ENCODE measurements at places on chromosomes 7 and 10. TPM values are rescaled to one million over a fixed set of nuclear protein-coding genes. Genes with fewer than 3 reads are reported as not detected.

Gene CALHM3
- total RNA-seq = not detected

Gene FOXI2
- 1.1 TPM for total RNA-seq

Gene C10orf67
- total RNA-seq = 1.6 TPM

GRCh38 chr7:962401-963081 lies 8.1 kb upstream of the ADAP1 start:
- H3K36me3 ChIP-seq = peaks cover 1% of the 10 kb centered on the region
- H3K4me1 ChIP-seq = no peaks in the 10 kb centered on the region
- no peaks in the 10 kb centered on the region for H3K27me3 ChIP-seq
- no peak overlapping the region for H3K27ac ChIP-seq
- DNase-seq = no peak

GRCh38 chr7:136074843-136075242 lies 97.7 kb upstream of the MTPN start:
- no peaks in the 10 kb centered on the region for H3K36me3 ChIP-seq
- H3K27ac ChIP-seq = no peak overlapping the region
- no peak for DNase-seq
- H3K4me1 ChIP-seq = no peaks in the 10 kb centered on the region
- no peak overlapping the region for H3K4me3 ChIP-seq

DNA sequence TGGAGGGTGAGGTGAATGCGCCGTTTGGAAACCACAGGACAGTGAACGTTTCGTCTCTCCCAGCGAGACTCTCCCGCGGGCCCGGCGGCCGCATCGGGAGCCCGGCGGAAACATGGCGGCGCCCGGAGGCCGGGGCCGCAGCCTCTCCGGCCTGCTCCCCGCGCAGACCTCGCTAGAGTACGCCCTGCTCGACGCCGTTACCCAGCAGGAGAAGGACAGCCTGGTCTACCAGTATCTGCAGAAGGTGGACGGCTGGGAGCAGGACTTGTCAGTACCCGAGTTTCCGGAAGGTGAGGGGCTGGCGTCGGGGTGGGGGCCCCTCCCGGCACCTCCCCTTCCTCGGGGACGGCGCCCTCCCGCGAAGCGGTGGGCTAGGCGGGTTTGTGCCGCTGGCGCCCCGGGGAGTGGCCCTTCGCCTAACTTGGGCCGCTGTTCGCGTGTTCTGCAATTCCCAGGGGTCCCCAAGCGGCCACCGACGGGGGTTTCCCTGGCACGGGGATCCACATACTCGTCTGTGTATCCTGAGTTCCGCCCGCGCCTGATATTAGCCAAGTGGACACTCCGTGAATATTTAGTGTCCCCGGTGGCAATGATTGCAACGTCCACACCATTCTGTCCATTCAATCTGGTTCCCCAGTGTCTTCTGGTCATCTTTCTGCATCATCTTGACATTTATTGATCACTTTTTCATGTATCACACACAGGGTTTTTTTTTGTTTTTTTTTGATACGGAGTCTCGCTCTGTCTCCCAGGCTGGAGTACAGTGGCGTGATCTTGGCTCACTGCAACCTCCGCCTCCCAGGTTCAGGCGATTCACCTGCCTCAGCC lies 514 bp downstream of the NHLRC2 start:
- no peaks in the 10 kb centered on the region for H3K27me3 ChIP-seq
- H3K4me1 ChIP-seq = peaks cover 15% of the 10 kb centered on the region
- peak; percentile 78 for DNase-seq
- H3K36me3 ChIP-seq = peaks cover 2% of the 10 kb centered on the region
- peak overlapping the region; percentile 94 for H3K4me3 ChIP-seq

DNA sequence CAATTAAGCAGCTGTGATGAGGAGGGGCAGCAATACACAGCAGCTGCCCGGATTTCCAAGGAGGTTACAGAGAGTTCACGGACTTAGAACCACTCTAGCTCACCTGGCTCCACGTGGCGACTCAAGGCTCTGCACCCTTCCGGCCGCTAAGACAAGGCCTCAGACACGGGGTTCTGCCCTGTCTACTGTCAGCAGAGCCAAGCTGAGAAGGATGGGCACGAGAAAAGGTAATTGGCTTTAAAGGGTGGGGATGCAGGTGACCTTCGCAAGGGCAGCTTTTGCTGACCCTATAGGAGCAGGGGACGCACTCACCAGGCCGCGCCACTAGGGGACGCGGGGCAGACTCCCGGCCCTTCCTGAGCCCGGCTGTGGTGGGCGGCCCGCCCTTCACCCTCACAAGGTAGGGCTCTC lies 152.4 kb downstream of the KIF20B start:
- H3K4me1 ChIP-seq = no peaks in the 10 kb centered on the region
- no peak overlapping the region for H3K27ac ChIP-seq
- no peaks in the 10 kb centered on the region for H3K27me3 ChIP-seq
- peak; percentile 57 for DNase-seq

DNA sequence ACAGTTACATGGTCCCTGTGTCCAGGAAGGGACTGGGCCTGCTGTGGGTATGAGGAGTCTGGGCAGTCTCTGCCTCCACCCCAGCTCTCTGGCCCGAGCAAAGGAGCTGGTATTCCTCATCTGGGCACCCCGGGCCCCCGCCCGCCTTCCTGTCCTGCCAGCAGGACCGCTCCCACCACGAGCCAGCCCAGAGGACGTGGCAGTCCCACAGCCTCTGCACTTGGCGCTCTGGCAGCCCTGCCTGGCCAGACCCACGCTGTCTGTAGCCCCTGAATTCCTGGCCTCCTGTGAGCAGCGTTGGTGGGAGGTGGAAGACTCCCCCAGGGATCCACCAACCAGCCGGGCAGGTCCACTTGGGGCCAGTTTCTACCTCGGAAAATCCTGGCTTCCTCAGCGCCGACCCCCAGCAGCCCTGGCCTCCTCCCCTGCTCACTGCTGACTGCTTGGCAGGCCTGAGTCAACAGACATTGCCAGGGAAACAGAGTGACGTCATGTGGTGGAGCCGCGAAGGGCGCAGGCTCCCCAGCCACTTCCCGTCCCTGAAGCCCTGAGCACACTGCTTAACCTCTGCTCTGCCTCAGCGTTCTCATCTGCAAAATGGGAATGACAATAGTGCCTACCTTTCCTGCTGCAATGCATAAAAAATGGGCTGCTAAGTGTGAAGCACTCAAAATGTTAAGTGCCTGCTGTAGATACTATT lies 21.6 kb upstream of the LIMK1 start:
- H3K4me3 ChIP-seq = no peak overlapping the region
- no peaks in the 10 kb centered on the region for H3K27me3 ChIP-seq
- H3K4me1 ChIP-seq = no peaks in the 10 kb centered on the region
- peak overlapping the region; percentile 85 for H3K27ac ChIP-seq
- H3K36me3 ChIP-seq = no peaks in the 10 kb centered on the region
- DNase-seq = peak; percentile 95

DNA sequence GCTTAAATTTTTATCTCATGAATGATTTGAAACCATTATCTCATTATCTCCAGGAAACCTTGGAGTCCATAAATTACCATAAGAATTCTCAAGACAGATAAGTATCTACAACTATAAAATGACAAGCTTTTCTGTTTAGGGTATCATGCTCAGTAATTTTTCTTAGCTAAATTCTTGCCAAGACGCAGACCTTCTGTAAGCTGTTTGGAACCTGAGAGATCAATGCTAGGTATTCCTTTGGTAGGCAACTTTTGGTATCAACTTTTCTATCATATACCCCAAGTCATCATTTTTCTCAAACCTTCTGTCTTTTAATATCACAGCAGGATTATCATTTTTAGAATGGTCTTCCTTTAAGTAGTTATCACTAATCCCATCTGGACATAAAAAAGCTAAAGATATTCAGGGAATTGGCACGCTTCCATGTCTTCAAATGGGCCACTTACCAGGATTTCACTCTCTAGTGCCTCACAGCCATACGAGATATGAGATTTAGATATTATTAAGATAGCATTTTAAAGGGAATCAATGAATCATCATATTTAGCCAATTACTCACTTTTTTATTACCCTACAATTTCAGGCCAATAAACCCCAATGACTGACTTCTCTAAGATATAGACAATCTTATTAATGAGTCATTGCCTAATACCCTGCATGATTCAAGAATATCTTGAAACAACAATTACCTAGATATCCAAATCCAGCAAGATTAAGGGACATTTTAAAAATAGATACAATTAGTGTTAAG lies 544.1 kb downstream of the HTR7 start:
- no peak overlapping the region for H3K4me3 ChIP-seq
- H3K36me3 ChIP-seq = no peaks in the 10 kb centered on the region

DNA sequence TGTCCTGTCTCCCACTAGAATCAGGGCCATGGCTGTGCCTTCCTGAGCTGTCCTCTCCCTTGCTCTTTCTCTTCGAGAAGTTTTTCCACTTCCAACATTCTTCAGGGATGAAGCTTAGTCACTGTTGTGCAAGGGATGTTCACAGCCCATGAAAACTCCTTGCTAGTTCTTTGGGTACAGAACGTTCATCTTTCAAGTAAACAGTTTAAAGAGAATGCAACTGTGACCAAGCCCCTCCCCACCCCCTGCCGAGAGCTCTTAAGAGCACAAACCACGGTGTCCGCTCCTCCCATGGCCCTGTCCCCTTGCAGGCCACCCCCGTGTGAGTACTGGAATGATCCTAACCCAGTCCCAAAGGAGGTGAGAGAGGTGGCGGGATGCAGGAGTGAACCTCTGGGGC lies 161.1 kb upstream of the RHEB start:
- no peak overlapping the region for H3K27ac ChIP-seq
- no peaks in the 10 kb centered on the region for H3K27me3 ChIP-seq
- H3K4me3 ChIP-seq = no peak overlapping the region
- no peaks in the 10 kb centered on the region for H3K4me1 ChIP-seq
- no peaks in the 10 kb centered on the region for H3K36me3 ChIP-seq
- no peak for DNase-seq

DNA sequence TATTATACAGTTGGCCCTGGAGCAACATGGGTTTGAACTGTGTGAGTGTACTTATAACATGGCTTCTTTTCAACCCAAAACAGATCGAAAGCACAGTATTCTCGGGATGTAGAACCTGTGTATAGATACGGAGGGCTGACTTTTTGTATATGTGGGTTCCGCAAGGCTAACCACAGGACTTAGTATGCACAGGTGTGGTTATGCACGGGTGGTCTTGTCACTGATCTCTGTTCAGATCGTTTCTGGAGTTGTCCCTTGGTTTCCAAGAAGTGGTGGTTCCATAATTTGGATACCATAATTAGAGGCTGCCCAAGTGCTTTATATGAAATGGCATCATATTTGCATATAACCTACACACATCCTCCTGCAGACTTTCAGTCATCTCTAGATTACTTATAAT lies 10.9 kb upstream of the BHLHA15 start:
- no peak overlapping the region for H3K27ac ChIP-seq
- DNase-seq = no peak

DNA sequence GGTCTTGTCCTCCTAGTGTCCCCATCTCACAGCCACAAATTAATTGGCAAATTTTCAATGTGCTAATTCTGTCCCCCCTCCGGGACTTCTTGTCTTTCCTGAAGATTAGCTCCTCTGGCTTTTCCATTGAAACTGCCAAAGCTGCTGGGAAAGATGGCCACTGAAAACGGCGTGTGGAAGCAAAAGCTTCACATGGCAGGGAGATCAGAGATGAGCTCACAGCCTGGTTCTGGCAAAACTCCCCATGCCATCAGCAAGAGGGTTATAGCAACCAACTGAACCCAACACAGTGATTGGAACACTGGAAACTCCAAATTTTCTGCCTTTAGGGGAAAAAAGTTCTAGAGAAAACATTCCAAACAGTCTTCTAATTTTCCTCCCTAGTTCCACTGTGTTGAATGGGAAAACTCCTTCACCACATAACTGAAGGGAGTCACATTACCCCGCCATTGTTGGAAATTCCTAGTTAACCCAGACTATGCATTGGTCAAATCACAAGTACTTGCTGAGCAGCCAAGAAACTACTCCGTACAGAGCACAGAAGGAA lies 37.0 kb downstream of the NRAP start:
- no peak for DNase-seq
- H3K4me3 ChIP-seq = no peak overlapping the region
- peaks cover 2% of the 10 kb centered on the region for H3K4me1 ChIP-seq
- no peak overlapping the region for H3K27ac ChIP-seq

All from kidney (tissue), 22 donors.